ENCODE measurements at places on chromosomes 4 and X. TPM values are rescaled to one million over a fixed set of nuclear protein-coding genes. Genes with fewer than 3 reads are reported as not detected.

DNA sequence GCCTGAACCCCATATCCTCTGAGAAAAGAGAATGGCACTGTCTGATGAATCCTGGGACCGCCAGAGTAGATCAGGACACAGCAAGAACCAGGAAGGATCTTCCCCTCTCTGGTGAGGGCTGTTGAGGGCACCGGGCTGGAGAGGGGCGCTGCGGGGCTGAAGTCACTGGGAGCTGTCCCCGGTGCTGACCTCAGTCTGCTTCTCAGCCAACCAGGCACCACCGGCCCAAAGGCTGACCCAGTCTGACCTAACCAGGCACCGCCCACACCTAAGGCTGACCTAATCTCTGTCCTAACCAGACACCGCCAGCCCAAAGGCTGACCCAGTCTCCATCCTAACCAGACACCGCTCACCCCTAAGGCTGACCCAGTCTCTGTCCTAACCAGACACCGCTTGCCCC lies 82.8 kb downstream of the CPZ start:
- DNase-seq, result no peak

DNA sequence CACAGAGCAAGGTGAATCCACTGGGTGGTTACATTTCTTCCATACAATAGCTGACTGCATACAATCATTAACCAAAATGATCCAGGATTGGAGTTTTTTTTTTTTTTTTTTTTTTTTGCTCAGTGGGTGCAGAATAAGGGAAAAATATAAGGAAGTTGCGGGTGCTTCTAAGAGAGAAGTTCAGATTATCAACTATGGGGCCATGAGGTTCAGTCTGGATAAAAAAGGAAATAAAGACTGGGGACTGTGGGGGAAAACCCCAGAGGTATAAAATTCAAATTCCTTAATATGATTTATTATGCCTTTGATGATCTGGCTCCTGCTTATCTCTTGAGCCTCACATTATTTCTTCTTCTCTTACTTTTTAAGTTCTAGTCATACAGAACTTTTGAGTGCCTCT lies 5.9 kb upstream of the EIF1AX start:
- no peak for DNase-seq

DNA sequence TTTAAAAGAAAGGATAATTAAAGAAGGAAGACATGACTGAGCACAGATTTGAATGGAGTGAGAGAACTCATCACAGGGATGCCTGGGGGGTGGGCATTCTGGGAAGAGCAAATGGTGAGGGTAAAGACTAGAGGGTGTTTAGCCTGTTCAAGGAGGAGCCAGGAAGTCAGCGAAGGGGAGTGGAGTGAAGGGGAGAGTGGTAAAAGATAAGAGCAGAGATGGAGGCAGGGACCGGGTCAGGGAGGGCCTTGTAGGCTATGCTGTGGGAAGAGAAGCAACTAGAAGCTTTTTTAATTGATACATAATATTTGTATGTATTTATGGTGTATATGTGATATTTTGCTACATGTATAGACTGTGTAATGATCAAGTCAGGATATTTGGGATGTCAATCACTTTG lies 2.2 kb upstream of the VGLL1 start:
- no peak for DNase-seq

DNA sequence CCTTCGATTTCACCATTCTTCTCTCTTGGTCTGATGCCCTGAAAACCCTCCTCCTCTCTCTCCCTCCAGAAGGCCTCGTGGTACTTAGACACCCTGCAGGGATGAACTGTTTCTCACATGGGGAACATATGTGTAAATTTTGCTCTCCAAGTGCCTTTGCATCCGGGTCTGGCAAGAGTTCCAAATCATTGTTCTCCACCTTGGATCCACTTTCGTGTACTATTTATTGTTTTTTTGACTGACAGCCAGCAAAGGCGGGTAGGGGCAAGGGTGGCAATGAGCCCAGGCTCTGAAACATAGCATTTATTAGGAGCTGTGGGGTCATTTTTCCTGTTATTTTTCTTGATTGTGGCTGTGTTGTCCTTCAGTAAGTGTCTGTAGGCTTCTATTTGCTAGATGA lies 81.7 kb downstream of the RTL5 start:
- DNase-seq, result no peak

DNA sequence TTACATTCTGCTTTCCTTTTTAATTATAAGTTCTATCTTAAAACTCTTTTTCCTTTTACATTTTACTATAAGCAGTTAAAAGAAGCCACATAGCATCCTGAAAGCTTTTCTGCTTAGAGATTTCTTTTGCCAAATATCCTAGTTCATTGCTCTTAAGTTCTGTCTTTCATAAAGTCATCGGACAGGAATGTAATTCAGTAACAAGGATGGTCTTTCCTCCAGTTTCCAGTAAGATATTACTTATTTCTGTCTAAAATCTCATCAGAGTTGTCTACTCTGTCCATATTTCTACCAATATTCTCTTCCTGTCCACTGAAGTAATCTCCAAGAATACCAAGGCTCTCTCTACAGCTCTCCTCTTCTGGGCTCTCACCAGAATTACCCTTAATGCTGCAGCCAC lies 37.5 kb upstream of the ADH1C start:
- DNase-seq, result no peak

The MAGEB2 gene
- not detected for total RNA-seq

The IL2RG gene
- 1.8 TPM for total RNA-seq

The SPANXC gene
- not detected for total RNA-seq
